GM18507 (cell line): ENCODE measurements at places on chromosomes 4 and X.

GRCh38 chr4:172842779-172843178 lies 325.8 kb upstream of the GALNT7 start:
- DNase-seq = no peak

DNA sequence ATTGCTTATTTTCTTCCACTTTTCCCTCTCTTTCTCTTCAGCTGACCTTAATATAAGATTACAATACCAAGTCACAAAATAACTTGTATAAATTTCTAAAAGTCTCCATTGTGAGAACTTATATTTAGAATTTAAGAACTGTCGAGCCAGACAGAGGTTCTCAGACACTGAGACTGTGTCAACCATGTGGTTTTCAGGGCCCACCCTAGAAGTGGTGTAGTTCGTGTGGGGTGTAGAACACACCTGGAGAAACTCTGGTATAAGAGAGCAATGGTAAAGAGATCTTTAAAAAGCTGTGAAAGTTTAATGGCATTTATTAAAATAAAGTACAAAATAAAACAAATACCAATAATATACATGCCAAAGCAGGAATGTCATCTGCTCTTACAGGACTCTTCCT lies 19.7 kb downstream of the CPEB2 start:
- no peak for DNase-seq

GRCh38 chr4:119210775-119211174 lies 1.7 kb upstream of the USP53 start:
- no peak for DNase-seq

DNA sequence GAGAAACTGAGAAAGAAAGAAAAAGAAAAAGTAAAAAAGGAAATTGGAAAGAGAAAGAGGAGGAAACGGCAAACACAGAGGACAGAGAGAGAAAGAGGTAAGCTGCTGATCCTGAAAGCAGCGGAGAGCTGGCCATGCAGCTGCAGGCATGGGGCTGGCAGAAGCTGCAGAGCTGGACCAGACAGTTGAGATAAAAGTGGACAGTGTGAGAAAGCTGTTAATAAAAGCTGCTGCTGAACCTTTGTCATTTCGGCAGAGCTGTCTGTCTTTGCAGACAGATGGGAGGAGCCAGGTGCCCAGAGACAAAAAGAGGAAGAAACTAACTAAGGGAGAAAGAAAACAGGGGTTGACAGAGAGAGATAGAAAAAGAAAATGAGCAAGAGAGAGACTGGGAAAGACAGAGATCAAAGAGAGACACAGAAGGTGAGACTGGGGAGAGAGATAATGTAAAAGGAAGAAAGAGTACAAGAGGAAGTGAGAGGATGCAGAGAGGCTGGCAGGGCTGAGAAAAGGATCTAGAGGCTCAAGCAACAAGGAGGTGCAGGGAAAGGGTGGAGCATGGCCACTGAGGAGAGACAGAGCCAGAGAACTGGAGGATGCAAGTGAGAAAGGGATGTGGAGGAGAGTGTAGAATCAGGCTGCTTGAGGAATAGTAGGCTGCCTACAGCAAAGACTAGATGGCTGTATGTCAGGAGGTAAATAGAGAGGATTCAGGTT lies 376.8 kb upstream of the FGF16 start:
- DNase-seq = no peak

GRCh38 chr4:160450876-160451275 lies 1348.0 kb downstream of the RAPGEF2 start:
- DNase-seq = no peak

- no peak for DNase-seq
These were observed 18.3 kb downstream of the MAGED2 start for GRCh38 chrX:54825716-54826438.

DNA sequence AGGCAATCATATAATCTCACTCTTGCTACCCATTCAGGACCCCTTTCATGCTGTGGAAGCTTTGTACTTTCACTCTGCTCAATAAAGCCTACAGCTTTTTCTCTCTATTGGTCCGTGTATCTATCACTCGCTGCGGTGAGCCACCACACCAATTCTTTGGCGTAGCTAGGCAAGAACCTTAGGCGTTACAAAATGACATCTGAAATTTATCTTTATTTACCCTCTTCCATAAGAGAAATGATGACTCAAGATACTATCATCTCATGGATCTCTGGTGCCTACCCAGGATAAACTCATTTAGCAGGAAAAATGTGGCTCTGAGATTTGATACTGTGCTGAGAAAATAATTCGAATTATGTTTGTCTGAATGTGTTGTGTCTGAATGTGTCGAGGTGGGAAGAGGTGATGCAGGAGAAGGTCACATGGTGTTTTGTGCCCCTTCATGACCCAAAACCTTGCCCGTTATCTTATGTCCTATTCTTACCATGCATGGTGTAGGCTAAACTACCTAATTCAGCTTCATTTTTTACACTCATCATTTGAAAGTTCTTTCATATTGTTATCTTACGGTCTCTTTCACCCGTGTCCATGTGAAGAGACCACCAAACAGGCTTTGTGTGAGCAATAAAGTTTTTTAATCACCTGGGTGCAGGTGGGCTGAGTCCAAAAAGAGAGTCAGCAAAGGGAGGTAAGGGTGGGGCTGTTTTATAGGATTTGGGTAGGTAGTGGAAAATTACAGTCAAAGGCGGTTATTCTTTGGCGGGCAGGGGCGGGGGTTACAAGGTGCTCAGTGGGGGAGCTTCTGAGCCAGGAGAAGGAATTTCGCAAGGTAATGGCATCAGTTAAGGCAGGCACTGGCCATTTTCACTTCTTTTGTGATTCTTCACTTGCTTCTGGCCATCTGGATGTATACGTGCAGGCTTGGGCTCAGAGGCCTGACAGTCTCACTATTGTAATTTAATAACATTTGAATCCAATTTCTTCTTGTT lies 41.6 kb upstream of the GIMD1 start:
- no peak for DNase-seq

GRCh38 chr4:948101-948935 lies 16.1 kb downstream of the TMEM175 start:
- DNase-seq = no peak

DNA sequence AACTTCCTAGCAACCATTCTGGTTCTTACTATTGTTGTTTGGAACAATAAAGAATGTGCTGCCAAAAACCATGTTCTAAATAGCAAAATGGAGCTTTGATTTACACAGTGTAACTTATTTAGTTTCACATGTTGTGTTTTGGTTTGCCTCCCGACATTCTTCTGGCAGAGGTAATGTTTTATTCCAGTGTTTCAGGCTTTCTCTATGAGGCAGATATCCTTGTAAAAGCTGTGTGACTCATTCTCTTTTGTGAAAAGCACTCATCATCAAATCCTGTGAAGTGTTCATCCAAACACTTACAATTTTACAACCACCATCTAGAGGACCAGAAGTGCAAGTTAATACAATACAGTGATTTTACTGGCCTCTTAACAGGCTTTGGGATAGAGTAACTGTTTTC lies 219.0 kb upstream of the GIMD1 start:
- DNase-seq = no peak

- no peak for DNase-seq
These were observed 23.8 kb downstream of the FGFBP1 start for GRCh38 chr4:15914736-15915135.

- DNase-seq = no peak
These were observed 19.9 kb upstream of the PPP3CA start for GRCh38 chr4:101367201-101367600.

GRCh38 chr4:27594922-27595321 lies 734.3 kb downstream of the STIM2 start:
- DNase-seq = no peak

- no peak for DNase-seq
These were observed 160.0 kb upstream of the PDE5A start for GRCh38 chr4:119788349-119789266.

DNA sequence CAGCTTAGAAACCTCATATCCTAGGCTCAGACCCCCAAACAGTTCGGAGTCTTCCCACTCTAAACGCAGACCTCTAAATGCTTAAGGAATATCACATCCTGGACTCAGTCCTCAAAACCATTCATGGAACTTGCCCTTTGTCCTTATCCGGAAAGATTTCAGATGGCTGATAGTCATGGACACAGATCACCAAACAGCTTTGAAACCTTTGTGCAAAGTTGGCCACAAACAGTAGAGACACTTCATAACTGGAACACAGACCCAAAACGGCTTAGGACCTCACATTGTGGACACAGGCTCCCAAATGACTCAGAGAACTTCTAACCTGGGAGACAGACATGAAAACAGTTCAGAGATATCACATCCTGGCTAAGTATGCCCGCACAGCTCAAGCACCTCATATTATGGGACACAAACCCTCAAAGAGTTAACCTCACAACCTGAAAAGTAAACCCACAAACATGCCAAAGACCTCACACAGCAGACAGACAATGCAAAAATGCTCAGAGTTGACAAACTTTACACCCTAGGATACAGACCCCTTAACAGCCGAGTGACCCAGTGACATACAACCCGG lies 15.5 kb downstream of the SUV39H1 start:
- no peak for DNase-seq

GRCh38 chr4:87019898-87020297 lies 85.1 kb downstream of the AFF1 start:
- DNase-seq = no peak

DNA sequence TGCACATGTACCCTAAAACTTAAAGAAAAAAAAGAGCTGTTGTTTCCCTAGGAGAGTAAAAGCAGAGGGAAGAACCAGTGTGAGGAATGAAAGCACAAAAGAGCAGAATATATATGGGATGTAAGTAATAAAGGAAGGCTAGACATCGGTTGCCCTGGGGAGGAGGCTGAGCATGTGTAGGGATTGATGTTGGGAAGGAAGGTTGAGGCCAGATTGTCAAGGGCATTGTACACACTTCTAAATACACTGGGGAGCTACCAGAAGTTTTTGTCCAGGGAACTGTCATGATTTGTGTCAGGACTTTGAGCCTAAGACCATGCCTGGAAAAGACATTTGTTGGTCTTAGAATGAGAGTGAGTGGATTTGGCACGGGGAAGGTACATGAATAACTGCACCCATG lies 467.1 kb downstream of the GPAT3 start:
- DNase-seq = no peak

DNA sequence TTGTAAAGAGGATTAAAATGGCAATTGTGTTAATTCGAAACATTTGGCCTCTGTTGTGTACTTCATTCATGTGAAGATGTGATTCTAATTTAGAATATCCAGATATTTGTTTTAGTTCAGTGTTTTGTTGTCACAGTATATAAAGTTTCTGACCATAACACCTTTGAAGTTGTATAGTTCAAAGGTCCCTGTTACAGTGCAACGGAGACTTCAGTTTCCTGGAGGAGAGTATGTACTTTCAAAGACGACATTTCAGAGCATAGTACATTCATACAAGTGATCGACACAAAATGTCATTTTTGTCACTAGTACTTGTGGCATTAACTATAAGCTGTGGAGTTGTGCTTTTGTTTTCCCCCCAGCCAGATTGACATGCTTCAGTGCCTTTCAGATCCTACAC lies 372.8 kb upstream of the MAGEB2 start:
- DNase-seq = no peak

GRCh38 chr4:146450524-146450923 lies 71.2 kb downstream of the SLC10A7 start:
- no peak for DNase-seq

GRCh38 chr4:632196-632790 lies 6.9 kb downstream of the PDE6B start:
- no peak for DNase-seq
